Activated CD8-positive, alpha-beta memory T cell treated with anti-CD3 and anti-CD28 coated beads for 4 hours (primary cell): ENCODE measurements at places on chromosomes 2 and 18.

DNA sequence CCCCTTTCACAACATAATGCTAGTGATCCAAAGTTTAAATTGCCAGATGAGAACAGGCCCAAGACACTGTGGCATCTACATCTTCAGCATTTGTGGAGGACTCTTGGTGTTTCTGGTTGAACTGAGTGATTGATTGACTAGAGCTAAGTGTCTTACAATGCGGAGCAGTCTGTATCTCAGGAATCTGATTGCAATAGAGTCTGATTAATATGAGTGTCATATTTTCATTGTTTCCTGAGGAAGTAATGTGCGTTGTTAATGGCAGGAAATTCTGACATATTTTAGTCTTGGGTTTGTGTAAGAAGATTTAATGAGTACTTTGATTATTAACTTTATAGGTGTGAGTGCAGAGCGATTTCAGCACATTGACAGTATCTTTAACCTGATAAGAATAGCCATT, 82.0 kb upstream of the PROKR1 start:
- DNase-seq, result no peak

- no peak for DNase-seq
These were observed 124.0 kb downstream of the NRP2 start for GRCh38 chr2:205806143-205806905.

DNA sequence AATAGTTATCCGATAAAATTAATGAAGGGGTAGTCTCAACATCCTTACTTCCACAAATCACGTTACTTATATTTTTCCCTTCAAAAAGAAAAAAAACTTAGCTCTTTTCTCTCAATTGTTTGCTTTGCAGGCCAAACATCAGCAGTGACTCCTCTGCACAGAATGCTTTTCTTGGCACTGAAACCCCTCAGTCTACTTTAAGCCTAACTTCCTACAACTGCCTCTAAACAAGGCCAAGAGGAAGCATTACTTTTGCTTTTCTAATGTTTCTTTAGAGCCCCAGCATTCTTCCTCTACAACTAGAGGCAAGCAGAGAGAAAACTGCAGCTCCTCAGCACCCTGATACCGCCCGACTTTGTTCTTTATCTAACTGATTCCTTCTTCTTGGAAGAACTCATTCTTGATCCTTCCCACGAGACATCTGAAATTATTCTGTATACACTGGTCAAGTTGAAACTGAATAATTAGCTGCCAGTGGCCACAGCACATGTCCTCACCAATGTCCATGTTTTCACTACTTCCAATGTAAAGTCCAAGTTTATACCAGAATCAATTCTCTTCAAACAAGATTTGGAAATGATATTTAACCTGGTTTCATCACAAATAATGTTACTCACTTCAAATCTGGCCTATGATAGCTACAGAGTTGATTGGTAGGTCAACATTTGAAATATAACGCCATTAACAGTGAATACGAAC, 55.3 kb downstream of the DTNB start:
- no peak for DNase-seq

DNA sequence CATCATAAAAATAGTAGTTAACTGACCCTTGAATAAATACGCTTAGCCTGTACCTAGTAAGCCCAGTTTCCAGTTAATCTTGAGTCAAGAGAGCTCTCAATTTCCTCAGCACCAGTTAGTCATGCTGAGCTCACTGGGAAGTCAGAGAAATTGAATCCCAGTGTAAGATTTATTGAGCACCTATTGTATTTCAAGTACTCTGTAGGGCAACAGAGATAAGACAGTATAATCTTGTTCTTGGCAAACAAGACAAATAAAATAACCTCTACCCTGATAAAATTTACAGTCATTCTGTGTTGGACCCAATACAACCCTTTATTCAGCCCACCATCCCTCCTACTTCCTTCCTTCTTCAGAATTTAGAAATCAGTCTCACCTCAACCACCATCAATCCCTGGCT, 71.9 kb upstream of the NRP2 start:
- DNase-seq, result no peak

GRCh38 chr18:8937160-8938094, 165.1 kb upstream of the NDUFV2 start:
- no peak for DNase-seq

DNA sequence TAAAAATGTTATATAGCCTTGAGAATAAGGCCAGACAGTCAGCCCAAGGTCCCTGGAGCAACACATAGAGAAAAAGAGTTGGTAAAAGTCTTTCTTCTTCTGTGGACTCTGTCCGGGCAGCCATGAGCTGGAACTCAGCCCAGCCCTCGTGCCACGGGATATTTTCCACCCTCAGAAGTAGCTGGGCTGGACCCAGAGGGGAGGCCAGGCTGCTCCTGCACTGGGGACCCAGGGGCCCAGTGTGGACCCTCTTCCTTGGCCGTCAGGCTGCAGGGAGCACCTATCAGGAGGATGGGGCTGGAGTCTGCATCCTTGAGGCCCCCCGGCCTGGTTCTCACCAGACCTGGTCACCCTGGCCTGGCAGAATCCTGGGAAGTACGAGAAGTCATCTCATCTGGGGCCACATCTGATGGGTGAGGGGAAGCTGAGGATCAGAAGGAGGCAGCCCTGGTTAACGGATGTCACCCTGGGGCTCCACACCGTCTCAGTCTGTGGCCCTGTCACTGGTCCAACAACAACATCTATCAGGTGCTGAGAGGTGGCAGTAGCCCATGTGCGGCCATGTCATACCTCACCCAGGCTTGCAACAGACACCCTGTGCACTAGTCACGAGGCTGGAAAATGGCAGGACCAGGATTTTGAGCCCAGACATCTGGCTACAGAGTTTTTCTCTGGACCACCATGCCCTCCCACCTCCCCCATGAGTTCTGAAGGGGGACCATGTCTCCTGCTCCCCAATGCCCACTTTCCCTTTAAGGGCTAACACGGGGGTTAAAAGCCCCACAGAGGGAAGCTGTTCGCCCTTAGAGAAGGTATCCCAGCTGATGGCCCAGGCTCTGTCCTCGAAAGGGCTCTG, 33.0 kb downstream of the SDC1 start:
- no peak for DNase-seq

GRCh38 chr2:29579495-29580169, 341.8 kb downstream of the ALK start:
- no peak for DNase-seq

DNA sequence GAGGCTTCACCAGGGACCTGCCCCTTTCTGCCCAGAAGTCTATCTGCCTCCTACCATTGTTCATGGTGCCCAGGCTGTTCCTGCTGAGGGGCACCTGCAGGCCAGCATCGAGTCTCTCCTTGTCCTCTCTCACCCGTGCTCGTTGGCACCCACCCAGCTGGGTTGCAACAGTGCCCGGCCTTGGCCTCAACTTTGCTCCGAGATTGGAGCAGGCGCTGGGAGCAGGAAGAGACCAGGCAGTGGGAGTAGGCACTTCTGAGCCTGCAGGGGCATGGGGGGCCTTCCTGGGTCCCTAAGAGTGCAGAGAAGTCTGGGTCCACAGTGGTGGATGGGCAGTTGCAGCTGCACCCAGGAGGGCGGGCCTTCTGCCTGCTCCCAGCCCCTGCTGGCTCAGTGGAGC, 75.6 kb downstream of the NCOA1 start:
- DNase-seq, result no peak

DNA sequence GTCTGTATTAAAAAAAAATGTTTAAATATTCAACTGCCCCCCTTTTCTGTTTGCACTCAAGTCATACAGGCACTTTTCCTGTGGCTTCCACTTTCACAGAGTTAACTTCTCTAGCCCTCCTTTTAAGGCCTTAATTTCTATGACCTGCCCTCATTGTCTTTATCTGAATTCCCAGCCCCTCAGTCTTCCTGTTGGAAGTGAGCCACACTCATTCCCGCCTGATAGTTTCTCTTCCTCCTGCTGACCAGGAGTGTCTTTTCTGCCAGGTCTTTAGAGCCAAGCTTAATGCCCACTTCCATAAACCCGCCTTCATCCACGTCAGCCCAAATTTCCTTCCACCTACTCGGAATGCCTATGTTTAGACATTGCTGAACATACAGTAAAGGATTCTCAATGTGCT, 10.5 kb downstream of the COPS8 start:
- no peak for DNase-seq

DNA sequence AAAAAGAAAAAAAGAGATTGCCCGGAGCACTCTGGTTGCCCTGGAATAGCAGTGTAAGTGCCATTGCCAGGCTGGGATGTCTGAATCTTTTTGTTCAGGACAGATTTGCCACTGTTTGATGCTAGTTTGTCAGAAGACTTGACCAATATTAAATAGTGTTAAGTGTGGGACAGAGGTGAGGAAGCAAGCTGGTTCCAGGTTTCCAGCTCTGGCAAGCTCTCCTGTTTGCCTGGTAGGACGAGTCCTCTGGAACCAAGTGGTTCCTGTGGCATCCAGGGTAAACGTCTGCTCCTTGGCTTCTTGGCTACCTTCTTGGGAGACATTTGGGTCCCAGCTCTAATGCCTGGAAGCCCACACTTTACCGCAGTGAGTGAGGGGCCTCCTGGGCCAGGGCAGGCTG, 20.8 kb upstream of the IGFBP5 start:
- DNase-seq, result no peak

DNA sequence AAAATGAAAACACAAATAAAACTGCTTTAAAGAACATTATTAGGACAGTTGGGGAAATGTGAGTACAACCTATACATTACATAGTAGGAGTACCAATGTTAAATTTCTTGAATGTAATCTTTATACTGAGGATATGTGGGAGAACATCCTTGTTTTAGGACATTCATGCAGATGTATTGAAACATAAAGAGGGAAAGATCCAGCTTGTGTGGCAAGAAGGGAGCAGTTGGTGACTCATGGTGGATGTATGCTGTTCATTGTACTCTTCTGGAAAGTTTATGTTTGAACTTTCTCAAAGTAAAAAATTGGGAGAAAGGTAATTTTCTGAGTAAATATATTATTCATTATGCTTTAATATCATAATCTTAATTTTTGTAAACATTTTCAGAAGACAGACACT, 132.1 kb upstream of the DLGAP1 start:
- no peak for DNase-seq

DNA sequence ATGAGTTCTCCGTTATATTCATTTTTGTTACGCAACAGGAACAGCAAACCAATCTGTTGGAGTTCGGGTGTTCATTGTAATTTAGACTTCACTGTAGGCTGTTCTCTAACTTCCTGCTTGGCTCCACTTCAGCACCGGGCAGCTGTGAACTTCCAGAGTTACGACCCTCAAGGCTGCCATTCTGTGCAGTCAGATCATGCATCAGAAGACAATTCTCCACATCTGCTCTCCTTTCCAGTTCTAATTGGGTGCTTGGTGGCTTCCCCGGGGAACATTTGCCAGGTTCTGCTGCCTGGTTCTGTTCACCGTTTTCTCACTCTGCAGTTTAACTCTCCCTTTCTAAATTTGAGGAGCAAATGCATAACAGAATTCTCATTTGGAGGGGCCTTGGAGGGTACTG, 237.7 kb downstream of the NYAP2 start:
- no peak for DNase-seq

DNA sequence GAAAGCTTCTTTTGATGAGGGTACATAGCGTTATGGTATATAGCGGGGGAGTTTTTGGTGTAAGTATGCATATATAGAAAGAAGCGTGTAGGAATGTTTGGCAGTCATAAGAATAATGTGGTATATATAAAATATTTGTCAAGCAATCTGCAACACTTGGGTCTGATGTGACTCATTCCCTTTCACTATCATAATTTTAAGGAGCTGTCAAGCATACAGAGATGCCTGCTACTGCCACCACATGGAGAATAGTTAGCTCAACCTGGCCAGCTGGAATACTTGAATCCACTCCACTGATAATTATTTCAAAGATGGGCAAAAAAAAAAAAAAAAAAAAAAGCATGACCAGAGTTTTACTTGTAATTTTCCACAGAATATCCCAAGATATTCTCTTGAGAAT, 559.8 kb upstream of the REG3G start:
- no peak for DNase-seq

GRCh38 chr2:99507937-99508818, 18.4 kb upstream of the REV1 start:
- no peak for DNase-seq

GRCh38 chr2:69969991-69970390, 8.6 kb upstream of the ASPRV1 start:
- DNase-seq, result no peak

DNA sequence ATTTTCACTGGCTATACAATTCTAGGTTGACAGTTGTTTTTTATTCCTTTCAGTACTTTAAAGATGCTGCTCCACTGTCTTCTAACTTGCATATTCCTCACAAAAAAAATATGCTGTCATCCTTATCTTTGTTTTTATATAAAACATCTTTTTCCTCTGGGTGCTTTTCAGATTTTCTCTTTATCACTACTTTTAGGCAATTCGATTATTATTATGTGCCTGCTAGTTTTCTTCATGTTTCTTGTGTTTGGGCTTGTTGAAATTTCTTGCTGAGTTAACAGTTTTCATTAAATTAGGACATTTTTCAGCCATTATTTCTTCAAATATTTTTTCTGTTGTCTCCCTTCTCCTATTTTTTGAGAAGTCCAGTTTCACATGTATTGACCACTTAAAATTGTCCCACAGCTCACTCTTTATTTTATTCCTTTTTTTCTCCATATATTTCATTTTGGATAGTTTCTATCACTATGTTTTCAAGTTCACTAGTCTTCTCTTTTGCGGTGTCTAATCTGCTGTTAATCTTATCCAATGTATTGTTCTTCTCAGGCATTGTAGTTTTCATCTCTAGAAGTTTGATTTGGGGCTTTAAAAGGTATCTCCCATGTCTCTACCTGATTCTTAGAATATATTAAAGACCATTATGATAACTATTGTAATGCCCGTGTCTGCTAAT, 205.1 kb upstream of the SIX3 start:
- no peak for DNase-seq

DNA sequence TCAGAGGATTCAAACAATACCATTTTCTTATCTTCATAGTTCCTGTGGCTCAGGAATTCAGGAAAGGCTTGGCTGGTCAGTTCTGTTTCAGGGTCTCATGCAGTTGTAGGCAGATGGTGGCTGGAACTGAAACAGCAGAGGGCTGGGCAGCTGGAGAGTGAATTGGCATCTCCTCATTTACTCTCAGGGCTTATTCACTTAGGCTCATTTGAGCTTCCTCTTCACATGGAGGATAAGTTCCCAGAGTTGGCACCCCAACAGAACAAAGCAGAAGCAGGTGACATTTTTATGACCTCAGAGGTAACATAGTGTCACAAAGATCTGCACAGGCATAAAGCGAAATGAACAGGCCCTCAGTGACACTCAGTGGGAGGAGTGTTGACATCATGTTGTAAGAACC, 66.1 kb downstream of the RBBP8 start:
- no peak for DNase-seq

GRCh38 chr18:8611916-8612576, 2.8 kb downstream of the RAB12 start:
- DNase-seq, result no peak

DNA sequence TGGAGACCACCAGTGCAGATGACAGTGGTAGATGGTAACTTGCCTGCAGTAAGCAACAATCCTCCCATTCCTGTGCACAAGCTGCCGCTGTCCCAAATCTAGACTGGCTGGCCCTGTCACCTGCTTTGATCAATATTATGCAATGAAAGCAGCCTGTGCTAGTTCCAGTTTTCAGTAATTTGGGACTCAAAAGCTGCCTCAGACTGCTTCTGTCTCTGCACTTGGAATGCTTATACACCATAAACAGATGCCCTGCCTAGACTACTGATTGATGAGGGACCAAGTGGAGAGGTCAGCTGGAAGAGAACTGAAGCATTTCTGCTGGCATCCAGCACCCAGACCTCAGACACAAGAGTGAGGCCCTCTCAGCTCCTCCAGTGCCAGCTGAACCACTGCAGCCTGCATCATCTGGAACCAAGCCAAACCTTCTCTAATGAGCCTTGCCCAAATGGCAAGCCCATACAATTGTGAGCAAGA, 24.9 kb downstream of the CCBE1 start:
- no peak for DNase-seq

GRCh38 chr2:99101697-99102096, 39.8 kb upstream of the C2orf15 start:
- no peak for DNase-seq
